ENCODE measurements at places on chromosomes 12 and 14. TPM values are rescaled to one million over a fixed set of nuclear protein-coding genes. Genes with fewer than 3 reads are reported as not detected.

The LIMA1 gene
- 15.3 TPM for total RNA-seq

The SLCO1C1 gene
- total RNA-seq: not detected

GRCh38 chr12:21677204-21677603, 19.6 kb upstream of the LDHB start:
- DNase-seq: no peak

DNA sequence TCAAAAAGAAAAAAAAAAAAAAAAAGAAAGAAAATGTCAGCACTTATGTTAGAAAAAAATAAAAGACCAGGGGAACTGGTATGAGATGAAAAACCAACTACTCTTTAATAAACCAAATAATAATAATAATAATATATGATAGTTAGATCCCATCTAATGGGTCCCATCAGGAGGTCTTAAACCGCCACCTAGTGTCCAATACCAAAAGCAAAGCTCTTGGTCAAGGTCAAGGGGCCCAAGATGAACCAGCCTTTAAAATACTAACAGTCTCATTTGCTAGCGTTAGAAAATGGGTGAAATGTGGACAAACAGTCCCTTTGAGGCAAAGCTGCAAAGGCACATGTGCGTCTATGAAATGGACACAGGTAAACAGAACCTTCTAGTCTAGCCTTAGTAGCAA, 12.3 kb downstream of the BRAP start:
- DNase-seq: no peak

DNA sequence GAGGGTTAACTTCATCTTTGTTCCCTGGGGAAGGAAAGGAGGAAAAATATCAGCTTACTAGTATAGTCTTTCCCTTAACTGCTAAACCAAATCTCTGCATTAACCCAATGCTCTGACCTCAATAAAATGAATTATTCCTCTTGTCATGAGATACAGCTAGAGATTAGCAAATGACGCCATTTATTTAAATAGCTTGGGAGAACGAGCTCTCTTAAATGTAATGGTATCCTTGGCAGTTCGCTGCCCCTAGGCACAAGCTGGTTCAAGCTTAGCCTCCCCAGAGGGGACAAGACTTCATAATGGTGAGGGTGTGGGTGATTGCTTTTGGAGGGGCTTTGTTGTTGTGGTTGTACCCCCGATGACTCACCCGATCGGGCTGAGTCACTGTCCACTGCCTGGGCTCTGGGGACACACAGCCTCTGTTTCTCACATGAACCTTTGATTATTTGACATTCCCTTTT, 19.6 kb downstream of the FNTB start:
- no peak for DNase-seq

All from natural killer cell treated with Interleukin-12 subunit alpha and Interleukin-12 subunit beta and Interleukin-15 and Interleukin-18, amount 100 ng/mL, for 72 hours (primary cell).